EL (cell line): ENCODE measurements at places on chromosomes 2 and 18.

DNA sequence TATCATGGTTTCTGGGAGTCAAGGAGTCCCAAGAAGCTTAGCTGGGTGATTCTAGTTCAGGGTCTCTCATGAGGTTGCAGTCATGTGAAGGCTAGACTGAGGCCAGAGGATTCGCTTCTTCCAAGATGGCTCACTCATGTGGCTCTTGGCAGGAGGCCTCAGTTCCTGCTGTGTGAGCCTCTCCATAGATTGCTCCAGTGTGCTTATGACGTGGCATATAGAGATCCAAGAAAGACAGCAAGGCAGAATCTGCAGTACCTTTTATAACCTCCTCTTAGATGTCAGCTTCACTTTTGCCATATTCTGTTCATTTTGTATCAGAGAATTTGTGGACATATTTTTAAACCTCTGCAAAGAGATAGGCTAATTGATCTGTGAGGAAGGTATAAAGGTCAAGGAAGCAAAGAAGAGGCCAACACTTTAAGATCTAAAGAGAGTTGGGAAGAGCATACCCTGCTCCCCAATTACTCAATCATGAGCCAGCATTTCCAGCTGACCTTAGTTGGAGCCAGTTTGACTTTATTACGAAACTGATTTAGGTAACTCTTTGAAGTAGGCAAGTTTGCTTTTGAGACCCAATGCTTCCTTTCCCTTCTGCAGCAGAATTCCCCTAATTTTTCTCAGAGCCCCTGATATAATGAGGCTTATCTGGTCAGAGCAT is 134.7 kb downstream of the EML6 start:
- peak; percentile 13 for DNase-seq

GRCh38 chr2:229566370-229566769 is 148.0 kb downstream of the DNER start:
- no peak for DNase-seq

- no peak for DNase-seq
Observed at GRCh38 chr2:169362894-169363559, 693 bp upstream of the LRP2 start.

GRCh38 chr18:23228102-23229061 is 93.1 kb downstream of the CABLES1 start:
- DNase-seq, result peak; percentile 26

DNA sequence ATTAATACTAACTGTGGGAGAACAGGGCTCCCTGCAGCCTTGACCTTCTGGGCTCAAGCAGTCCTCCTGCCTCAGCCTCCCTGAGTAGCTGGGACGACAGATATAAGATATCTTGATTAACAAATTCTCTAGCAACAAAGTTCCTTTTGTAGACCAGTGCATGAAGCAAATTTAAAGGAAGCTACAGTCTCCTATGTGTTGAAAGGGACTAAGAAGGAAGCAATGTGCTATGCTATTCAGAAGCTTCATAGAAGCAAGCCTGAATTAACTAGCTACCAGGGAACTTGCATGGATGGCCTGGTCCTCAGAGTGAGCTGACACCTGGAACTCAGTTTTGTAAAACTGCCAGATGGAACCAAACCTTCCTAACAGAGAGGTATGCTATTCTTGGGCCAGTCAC is 33.2 kb downstream of the RAPH1 start:
- no peak for DNase-seq

DNA sequence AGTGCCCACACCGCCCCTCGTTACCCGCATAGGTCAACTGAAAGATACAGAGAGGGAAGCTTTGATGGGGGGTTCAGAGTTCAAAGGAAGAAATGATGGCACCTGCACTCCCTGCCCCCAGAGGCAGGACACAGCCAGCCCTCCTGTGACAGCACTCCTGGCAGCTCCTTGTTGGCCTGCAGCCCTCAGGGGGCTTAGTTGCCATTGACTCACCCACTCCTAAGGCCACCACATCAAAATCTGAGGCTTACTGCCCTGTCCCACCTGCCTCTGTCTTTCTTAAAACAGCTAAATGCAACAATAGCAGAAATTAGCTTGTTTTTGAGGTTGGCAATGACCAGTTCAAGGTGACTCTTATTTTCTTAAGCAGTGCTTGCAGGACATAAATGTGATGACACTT is 31.6 kb upstream of the SLC35F6 start:
- no peak for DNase-seq

- no peak for DNase-seq
Observed at GRCh38 chr2:42971381-42971780, 179.0 kb upstream of the HAAO start.

- DNase-seq, result no peak
Observed at GRCh38 chr18:58609536-58609993, 19.3 kb downstream of the ALPK2 start.

DNA sequence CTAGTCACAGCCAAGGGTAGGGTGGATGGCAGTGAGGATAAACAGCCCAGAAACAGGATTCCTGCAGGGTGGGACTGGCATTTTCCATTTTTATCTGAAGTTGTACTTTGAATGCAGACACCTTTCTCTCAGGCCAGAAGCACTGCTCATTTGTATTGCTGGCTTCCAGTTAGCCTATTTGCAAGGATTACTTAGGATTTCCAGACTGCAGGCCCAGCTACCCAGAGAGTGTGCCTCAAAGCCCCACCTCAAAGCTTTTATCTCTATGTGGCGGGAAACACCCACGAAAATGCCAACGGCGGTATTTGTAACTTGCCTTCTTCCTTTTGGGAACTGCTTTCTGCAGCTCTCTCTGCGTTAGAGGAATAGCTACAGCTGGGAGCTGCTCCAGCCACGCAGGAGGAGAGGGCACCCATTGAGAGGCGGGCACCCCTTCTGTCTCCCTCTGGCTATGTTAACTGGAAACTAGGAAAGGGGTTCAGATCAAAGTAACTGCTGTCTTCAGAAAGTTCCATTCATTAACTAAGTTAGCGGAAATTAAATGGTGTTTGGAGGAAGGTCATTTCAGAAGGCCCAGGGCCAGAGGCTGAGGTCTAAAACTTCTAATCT is 144.9 kb downstream of the TGIF1 start:
- DNase-seq, result peak; percentile 53

DNA sequence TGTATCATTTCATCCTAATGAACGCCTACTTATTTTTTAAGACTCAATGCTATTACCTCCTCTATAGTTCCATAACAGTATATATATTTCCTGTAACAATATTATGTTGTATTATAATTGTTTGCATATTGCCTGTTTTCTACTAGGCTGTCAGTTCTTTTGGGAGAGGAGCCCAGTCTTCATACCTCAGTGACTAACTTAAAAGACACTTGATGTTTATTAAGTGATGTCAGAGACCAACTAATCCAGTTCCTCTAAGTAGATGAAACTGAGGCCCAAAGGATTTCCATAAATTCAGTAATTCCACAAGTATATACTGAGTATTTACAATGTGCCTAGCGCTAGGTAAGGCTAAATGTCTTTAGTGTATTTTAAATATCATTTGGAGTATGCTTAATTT is 48.9 kb upstream of the AAK1 start:
- DNase-seq, result peak; percentile 70

- DNase-seq, result peak; percentile 41
Observed at GRCh38 chr2:196131384-196131937, 39.9 kb downstream of the STK17B start.

DNA sequence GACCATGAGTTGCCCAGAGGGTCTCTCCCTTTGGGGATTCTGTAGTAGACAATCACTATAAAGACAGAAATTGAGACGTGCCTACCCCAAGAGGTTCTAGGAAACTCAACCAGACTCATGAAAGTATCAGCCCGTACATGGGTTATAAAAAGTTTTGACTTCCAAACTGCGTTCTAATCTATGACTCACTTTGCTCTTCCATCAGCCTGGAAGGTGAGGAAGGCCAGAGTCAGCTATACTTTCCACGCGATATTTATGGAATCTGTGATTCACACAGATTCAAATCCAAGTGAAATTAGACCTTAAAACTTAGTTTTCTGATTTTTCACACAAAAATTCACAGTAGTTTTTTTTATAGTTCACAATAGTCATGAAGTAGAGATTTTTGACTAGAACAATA is 7.7 kb upstream of the LYPD1 start:
- peak; percentile 68 for DNase-seq

GRCh38 chr2:173230181-173230580 is 124.5 kb upstream of the CDCA7 start:
- DNase-seq, result no peak

GRCh38 chr2:173299764-173300163 is 54.9 kb upstream of the CDCA7 start:
- no peak for DNase-seq

- peak; percentile 25 for DNase-seq
Observed at GRCh38 chr2:85920810-85921545, 32.2 kb upstream of the ST3GAL5 start.

- no peak for DNase-seq
Observed at GRCh38 chr2:239193925-239194677, 206.7 kb downstream of the HDAC4 start.

GRCh38 chr2:19963386-19963785 is 26.5 kb downstream of the WDR35 start:
- no peak for DNase-seq

DNA sequence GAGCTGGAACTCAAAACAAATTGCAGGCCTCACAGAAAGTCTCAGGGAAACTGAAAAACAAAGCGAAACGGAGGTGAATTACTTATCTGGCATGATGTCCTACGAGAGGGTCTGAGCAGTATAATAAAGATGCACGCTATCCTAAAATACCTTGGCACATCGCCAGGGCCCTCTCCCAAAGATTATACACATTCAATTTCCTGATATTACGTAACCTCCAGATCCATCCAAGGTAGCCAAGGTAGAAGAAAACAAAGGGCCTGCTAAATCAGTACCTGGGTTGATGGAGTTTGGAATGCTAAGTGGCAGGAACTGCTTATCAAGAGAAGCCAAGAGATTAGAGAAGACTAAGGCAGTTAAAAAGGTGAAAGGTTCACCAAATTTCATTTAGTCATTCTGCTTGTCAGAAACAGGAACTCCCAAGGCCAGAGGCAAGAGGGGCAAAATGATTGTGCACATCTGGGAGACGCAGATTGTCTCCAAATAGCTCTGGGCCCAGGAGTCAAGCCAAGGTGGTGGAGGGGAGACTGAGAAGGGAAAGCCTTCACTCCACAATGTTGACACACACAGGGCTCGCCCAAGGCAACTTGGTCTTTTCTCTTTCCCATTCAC is 236.8 kb upstream of the ATP5MC3 start:
- no peak for DNase-seq

DNA sequence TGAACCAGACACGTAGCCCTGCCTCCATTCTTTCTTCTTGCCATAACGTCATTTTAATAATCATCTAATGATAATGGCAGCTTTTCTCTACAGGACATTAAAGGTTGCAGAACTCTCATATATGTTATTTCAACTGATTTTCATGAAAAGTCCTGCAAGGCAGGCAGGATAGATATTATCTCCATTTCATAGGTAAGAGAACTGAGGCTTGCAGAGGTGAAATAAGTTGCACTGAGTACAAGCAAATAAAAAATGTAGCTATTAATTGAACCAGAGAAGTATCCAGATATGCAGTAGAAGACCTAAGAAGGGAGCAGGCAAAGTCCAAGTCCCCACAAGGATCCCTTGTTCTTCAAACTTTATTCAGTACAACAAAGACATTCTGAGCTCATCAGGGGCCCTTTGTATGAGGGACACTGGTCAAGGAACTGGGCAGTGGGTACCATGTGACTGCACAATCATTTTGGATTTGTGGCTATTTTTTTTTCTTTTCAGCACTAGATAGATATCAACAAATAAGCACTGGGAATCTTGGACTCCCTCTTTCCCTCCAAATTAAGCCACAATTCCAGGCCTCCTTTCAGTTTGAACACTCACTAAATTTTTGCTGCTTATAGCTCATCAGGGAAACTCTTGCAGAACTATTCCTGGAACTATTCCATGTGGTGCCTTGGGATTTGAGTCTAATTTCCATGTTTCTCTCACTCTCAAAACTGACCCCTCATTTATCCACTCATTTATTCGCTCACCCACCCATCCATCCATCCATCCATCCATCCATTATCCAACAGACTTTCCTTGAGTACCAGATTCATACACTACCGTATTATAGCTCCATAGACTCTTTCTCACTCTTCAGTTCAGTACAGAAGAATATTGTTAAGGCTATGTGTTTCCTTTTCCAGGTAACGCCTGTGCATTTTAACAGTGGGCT is 44.6 kb downstream of the APOB start:
- no peak for DNase-seq

- no peak for DNase-seq
Observed at GRCh38 chr2:62224976-62225375, 29.1 kb downstream of the B3GNT2 start.

GRCh38 chr2:132417430-132418035 is 928 bp downstream of the GPR39 start:
- DNase-seq, result no peak

GRCh38 chr2:238449909-238450417 is 23.2 kb downstream of the ASB1 start:
- peak; percentile 31 for DNase-seq

GRCh38 chr2:217538719-217539118 is 464.1 kb downstream of the TNS1 start:
- peak; percentile 41 for DNase-seq

GRCh38 chr2:188243381-188243780 is 48.3 kb upstream of the GULP1 start:
- DNase-seq, result peak; percentile 53

- DNase-seq, result no peak
Observed at GRCh38 chr18:60322591-60322990, 50.0 kb downstream of the MC4R start.
